ENCODE measurements at places on chromosomes 5 and 9. TPM values are rescaled to one million over a fixed set of nuclear protein-coding genes. Genes with fewer than 3 reads are reported as not detected.

- no peak overlapping the region for H3K4me3 ChIP-seq
- H3K27ac ChIP-seq = no peak overlapping the region
- DNase-seq = no peak
- H3K36me3 ChIP-seq = no peaks in the 10 kb centered on the region
Measured at GRCh38 chr5:145838276-145838675, 3.1 kb upstream of the PRELID2 start.

Gene C9orf72
- total RNA-seq = 27.6 TPM

DNA sequence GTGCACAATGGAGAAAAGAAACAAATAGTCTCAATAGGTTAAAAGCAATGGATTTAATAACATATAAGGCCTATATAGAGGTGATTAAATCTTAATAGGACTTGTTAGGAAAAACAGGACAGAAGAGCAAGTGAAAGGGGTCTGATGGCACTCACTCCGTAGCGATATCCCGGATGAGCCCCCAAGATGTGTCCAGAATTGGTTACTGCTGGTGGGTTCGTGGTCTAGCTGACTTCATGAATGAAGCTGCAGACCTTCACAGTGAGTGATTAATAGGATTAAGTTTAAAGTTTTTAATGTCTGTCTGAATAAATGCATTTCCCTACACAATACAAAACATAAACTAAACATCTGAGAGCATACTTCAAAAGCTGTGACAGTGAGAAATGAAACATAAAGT lies 110.4 kb upstream of the FAM174A start:
- H3K27ac ChIP-seq = no peak overlapping the region
- H3K4me3 ChIP-seq = no peak overlapping the region
- H3K36me3 ChIP-seq = no peaks in the 10 kb centered on the region
- DNase-seq = no peak

Gene PCDHA7
- total RNA-seq = not detected

GRCh38 chr9:105405514-105406131 lies 42.2 kb upstream of the FSD1L start:
- no peaks in the 10 kb centered on the region for H3K36me3 ChIP-seq
- H3K27ac ChIP-seq = no peak overlapping the region
- H3K27me3 ChIP-seq = peaks cover 3% of the 10 kb centered on the region

GRCh38 chr5:14551211-14551610 lies 30.4 kb upstream of the OTULINL start:
- H3K4me3 ChIP-seq = no peak overlapping the region
- H3K4me1 ChIP-seq = no peaks in the 10 kb centered on the region
- H3K27me3 ChIP-seq = peaks cover 27% of the 10 kb centered on the region
- no peak overlapping the region for H3K27ac ChIP-seq

GRCh38 chr9:71944754-71945375 lies 33.4 kb downstream of the C9orf85 start:
- H3K4me3 ChIP-seq = no peak overlapping the region
- H3K27me3 ChIP-seq = no peaks in the 10 kb centered on the region
- peaks cover under 1% of the 10 kb centered on the region for H3K36me3 ChIP-seq
- H3K27ac ChIP-seq = no peak overlapping the region

GRCh38 chr9:77215874-77216273 lies 38.5 kb downstream of the VPS13A start:
- DNase-seq = no peak
- no peaks in the 10 kb centered on the region for H3K4me1 ChIP-seq
- H3K27me3 ChIP-seq = no peaks in the 10 kb centered on the region
- H3K36me3 ChIP-seq = peaks cover under 1% of the 10 kb centered on the region
- H3K27ac ChIP-seq = no peak overlapping the region
- H3K4me3 ChIP-seq = no peak overlapping the region

GRCh38 chr5:33649549-33650482 lies 209.1 kb downstream of the TARS1 start:
- no peaks in the 10 kb centered on the region for H3K36me3 ChIP-seq
- DNase-seq = no peak
- H3K4me1 ChIP-seq = no peaks in the 10 kb centered on the region
- no peak overlapping the region for H3K4me3 ChIP-seq

- H3K4me1 ChIP-seq = no peaks in the 10 kb centered on the region
- H3K27ac ChIP-seq = peak overlapping the region; percentile 17
- DNase-seq = peak; percentile 20
- peaks cover 3% of the 10 kb centered on the region for H3K36me3 ChIP-seq
Measured at GRCh38 chr5:62547945-62548630, 30.5 kb upstream of the LRRC70 start.
